ENCODE measurements at places on chromosomes 3 and 15. TPM values are rescaled to one million over a fixed set of nuclear protein-coding genes. Genes with fewer than 3 reads are reported as not detected.

GRCh38 chr3:37944391-37944842 is 46.2 kb upstream of the VILL start:
- peak; percentile 55 for DNase-seq

- no peak for DNase-seq
These were observed 144.9 kb downstream of the LIPC start for GRCh38 chr15:58576657-58577056.

DNA sequence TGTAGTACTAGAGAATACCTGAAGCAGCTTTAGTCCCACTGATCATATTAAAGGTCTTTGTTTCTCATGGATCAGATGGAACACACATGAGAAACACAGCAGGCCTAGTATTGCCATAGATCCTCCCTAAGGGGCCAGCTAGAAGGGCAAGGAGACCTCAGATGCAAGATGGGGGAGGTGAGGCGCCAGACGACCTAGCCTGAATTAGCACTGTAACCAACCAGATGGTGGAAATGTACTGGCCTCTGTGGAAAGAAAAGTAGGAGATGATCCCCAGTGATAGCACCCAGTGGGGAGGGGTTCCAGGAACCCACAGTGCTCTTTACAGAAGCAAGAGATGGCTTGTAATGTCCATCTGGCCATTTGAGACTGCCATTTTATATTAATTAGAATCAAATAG is 138.2 kb upstream of the ZNF385D start:
- no peak for DNase-seq

DNA sequence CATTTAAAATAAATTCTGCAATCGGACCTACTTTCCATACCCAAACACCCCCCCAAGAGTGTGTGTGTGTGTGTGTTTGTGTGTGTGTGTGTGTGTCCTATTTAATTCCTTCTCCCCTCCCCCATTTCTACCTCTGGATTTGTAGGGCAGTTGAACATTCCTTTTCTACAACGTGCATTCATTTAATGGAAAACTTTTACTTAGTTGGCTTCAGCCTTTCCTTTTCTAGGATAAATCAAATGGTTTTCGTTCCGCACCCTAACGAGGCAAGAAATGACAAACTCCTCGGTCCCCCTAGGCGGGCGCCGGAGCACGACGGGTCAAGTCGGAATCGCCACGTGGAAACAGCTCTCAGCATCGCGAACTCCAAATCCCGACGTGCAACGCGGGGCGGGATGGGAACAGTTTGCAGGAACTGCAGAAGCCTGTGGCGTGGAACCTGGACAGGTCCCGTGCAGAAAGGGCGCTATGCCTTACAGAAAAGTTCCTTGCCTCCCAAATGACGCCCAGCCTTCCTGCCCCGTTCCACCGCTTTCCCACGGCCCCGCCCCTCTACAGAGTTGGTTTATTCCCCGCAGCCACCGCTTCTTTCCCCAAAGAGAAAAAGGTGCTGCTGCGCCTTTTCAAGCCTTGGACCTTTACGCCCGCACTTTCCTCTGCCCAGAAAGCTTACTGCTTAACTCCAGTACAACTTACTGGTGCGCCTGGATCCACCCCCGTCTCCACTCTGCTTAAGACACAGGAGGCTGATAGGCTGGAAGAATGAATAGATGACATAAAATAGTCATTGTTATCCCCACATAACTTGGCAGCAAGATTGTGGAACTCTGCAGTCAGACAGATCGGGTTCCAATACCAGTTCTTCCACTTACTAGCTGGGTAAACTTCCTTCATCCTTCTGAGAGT is 1.1 kb upstream of the EIF2B5 start:
- peak; percentile 93 for DNase-seq

DNA sequence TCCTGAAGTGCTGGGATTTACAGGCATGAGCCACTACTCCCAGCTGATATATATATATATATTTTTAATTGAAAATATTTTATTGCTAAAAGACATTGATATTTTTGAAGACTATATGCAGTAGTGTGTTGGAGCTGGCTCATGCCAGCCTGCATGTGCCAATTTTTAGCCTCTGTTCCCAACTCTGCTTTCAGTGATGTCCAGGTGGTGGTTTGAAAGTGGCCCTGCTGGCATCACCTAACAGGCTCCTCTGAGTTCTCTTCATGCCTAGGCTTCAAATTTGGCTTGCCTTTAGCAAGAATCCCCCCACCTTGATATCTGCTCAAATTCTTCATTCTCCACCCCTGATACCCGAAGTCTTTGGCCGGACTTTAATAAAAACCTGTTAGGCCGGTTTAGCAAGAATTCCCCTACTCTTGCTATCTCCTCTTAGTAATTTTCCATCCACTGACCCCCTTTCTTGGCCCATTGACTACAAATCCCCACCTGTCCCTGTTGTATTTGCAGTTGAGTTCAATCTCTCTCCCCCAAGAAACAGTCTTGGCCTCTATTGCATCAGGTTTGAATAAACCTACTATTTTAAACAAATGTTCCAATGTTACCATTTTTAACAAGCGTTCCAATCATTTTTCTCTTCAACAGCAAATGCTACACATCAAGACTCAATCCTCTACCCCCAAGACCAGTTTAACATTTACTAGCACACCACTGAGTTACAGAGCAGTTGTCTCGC is 23.9 kb upstream of the CTSH start:
- DNase-seq, result no peak

The FSIP1 gene
- 2.4 TPM for total RNA-seq

The SLC2A2 gene
- total RNA-seq, result 12.6 TPM

The NEDD4 gene
- 22.3 TPM for total RNA-seq

The TRH gene
- not detected for total RNA-seq

The FBN1 gene
- 30.8 TPM for total RNA-seq

The ACAD11 gene
- total RNA-seq, result 21.4 TPM

All from kidney (tissue), 22 donors.